ENCODE measurements at places on chromosomes 6 and 20.

GRCh38 chr6:106255306-106255705 is 70.3 kb downstream of the ATG5 start:
- DNase-seq: no peak

- no peak for DNase-seq
These were observed 89.2 kb downstream of the ARID1B start for GRCh38 chr6:156866220-156867015.

GRCh38 chr6:31723245-31723979 is at the start of gene MPIG6B:
MPIG6B (plus strand) TSS chr6:31723373; CDS start chr6:31723384, 11 bp downstream.
- DNase-seq: no peak

- no peak for DNase-seq
These were observed 96.3 kb downstream of the SPTLC3 start for GRCh38 chr20:13105039-13105438.

- DNase-seq: no peak
These were observed 83.7 kb downstream of the CHMP4B start for GRCh38 chr20:33894798-33895197.

GRCh38 chr6:54173089-54173488 is 61.8 kb downstream of the MLIP start:
- DNase-seq: no peak

DNA sequence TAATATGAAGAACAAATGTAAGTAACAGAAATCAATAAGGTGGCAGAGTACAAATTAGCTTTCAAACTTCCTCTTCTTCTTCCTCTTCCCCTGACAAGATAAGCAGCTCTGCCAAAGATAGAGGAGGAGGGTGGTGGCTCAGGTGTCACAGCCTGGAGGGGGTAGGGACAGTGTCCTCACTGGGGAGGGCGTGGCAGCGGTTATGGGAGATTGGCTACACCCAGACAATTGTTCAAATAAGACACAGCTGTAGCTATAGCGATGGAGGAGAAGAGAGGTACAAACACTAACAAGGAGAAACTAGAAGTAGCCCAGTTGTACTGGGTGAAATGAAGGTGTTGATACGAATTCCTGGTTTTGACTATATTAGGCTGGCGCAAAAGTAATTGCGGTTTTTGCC is 198.5 kb downstream of the TBXT start:
- no peak for DNase-seq

GRCh38 chr20:33773412-33774089 is 37.6 kb upstream of the CHMP4B start:
- no peak for DNase-seq
